ENCODE measurements at places on chromosomes 1 and 21.

GRCh38 chr1:87334351-87335174 lies 5.9 kb downstream of the LMO4 start:
- no peak for DNase-seq

GRCh38 chr1:31939484-31940329 lies 1.5 kb upstream of the PTP4A2 start:
- no peak for DNase-seq

GRCh38 chr1:246365708-246366107 lies 141.4 kb downstream of the SMYD3 start:
- DNase-seq = no peak

DNA sequence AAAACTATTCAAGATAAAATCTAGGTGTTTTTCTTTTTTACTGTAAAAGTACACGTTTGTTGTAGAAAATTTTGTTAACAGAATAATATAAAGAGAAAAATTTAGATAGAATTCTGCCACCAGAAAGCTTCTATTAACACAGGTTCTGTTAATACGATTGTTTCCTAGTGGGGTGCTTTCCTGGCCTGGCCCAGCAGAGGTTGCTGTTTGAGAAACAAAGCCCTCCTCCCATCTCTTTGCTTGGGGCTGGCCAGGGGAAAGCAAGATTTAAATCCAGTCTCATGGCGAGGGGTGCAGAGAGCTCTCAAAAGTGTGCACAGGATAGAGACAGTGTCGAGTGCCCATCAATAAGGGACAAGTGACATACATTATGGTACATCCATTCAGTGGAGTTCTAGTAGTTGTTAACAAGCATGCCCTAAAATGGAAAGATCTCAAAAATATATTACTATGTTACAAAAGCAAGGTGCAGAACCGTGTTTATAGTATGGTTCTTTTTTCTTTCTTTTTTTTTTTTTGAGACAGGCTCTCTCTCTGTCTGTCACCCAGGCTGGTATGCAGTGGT lies 14.6 kb upstream of the ACBD3 start:
- DNase-seq = no peak

DNA sequence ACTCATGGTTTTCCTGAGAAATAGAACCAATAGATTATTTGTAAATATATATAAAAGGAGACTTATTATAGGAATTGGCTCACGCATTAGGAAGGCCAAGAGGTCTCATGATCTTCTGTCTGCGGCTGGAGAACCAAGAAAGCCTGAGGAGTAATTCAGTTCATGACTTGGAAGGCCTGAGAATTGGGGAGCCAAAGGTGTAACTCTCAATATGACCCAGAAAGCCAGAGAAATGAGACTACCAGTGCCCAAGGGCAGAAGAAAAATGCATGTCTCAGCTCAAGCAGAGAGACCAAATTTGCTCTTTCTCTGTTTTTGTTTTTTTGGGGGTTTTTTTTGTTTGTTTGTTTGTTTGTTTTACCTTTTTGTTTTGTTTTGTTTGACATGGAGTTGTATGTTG lies 19.5 kb downstream of the SLAMF7 start:
- no peak for DNase-seq

DNA sequence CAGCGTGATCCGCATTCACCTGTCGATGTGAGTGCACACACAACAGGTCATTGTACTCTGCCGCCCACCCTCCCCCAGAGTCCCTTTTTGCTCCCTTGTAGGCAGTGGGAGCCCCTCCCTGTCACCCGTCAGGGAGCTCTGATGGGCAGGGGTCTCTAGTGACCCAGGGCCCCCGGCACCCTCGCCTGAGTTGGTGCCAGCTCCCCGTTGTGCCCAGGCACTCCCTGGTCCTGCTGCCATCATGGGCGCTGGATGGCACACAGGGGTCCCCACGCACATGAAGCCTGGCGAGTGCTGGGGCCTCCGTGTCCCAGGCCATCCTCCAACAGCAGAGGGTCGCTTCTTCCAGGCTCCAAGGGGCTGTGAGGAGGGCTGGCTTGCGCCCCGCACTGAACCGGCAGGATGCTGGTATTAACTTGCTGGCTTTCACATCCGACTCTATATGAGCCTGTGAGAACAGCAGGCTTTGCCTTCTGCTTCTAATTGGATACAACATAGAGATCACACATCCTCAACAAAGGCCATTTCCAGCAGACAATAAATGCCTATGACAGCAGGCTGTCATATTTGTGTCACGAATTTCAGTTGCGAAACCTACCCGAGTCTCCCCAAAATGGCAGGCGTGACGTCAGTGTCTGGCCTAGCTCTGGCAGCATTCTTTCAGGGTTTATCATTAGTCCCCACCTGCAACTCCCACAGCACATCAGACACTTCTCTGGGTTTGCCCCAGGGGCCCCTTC lies 35.4 kb downstream of the KIAA1614 start:
- DNase-seq = peak; percentile 17

DNA sequence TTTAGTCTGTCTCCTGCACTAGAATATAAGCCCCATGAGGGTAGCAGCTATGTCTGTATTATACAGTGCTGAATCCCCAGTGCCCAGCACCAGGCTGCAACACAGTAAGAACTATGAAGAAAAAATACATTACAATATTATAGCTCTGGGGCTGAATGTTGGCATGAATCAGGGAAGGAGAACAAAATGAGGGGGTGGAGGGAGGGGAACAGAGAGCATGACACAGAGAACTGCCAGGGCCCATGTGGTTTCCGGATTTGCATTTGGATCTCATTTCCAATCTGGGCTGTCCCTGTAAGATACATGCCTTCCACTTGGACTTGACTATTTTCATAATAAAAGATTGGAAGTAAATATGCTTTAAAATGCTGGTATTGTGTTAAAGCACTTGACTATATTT lies 35.8 kb downstream of the C1orf198 start:
- DNase-seq = peak; percentile 9

- no peak for DNase-seq
These were observed 19.0 kb downstream of the CYP4B1 start for GRCh38 chr1:46817814-46818213.

DNA sequence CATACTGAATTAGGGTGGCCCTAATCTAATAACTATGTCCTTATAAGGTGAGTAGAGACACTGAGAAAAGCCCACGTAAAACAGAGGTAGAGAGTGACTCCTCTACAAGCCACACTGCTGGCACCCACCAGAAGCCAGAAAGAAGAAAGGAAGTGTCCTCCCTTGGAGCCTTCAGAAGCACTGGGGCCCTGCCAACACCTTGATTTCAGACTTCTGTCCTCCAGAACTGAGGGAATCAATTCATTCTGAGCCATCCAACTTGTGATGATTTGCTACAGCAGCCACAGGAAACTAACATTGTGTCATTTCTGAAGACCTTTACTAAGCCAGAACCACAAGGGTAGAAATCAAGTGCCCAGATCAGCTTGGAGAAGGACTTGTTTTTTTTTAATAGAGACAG lies 15.0 kb downstream of the GNB1 start:
- no peak for DNase-seq

- DNase-seq = no peak
These were observed 267.7 kb downstream of the RYR2 start for GRCh38 chr1:237309595-237310118.

- DNase-seq = no peak
These were observed 1.2 kb upstream of the MR1 start for GRCh38 chr1:181032535-181032934.

DNA sequence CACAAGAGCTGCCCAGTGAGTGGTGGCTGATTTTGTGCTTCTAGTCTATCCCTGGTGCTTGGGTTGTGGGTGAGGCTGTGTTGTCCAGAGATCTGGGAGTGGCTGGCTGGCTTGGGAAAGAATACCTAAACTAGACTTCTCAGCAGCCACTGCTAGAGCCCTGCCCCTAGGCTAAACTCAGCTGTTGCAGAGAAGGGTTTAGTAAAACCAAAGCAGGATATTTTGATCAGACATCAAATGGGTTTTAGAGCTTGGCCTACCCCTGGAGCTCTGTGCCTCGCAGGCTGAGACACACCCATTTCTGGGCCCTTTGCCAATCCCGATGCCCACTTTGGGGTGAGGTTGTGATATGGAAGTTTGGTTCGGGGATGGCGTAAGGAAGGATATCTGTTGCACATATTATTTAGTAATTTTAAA lies 88.5 kb downstream of the UCK2 start:
- no peak for DNase-seq

- DNase-seq = no peak
These were observed 52.0 kb upstream of the ARHGEF16 start for GRCh38 chr1:3402258-3403010.

- peak; percentile 19 for DNase-seq
These were observed 95.1 kb upstream of the SOD1 start for GRCh38 chr21:31564439-31564838.

DNA sequence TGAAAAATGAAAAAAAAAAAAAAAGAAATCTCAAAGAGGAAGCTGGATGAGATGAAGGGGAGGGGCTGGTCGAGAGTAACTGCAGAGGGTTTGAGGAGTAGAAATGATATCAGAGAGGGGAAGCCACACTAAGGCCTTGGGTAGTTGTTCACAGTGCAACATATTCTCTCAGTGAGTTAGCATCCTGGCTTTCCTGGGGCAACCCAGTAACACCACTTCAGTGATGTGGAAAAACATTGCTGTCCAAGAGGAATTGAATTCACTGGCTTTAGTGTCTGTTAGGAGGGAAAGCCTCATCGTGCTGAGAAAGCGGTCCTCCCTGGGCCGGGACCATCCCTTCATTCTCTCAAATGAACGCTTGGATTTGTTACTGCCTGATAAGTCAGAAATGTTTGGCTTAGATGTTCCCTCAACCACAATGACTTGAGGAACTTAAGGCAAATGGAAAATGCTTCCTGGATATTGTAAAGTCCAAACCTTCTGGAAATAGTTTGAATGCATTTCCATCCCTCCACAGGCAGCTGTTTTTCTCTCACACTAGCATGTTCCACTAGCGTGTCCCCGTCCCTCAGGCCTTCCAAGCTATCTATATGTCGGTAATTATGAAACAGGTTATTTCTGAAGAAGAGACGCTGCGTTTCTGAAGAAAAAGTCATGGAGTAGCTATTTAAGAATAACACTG lies 12.2 kb downstream of the TGFB2 start:
- no peak for DNase-seq

- DNase-seq = no peak
These were observed 17.1 kb downstream of the ATP6V1G3 start for GRCh38 chr1:198523182-198523950.

DNA sequence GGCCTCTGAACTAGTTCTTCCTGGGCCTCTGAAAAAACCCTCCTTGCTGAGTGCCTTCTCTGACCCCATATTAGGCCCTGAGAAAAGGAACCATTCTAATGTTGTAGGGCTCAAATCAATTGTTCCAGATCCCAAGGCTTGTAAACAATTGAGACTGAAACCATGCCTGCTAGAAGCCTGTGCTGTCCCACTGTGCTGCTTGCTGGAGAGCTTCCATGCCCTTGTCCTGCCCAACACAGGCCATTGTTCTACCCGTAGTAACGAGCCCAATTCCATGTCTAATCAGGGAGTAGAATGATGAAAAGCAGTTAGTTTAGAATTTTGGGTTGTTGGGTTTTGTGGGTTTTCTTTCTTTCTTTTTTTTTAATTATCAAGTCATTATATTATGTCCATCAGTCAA lies 47.4 kb downstream of the ZNF281 start:
- DNase-seq = no peak

GRCh38 chr1:245418077-245418476 lies 263.3 kb downstream of the KIF26B start:
- DNase-seq = no peak

DNA sequence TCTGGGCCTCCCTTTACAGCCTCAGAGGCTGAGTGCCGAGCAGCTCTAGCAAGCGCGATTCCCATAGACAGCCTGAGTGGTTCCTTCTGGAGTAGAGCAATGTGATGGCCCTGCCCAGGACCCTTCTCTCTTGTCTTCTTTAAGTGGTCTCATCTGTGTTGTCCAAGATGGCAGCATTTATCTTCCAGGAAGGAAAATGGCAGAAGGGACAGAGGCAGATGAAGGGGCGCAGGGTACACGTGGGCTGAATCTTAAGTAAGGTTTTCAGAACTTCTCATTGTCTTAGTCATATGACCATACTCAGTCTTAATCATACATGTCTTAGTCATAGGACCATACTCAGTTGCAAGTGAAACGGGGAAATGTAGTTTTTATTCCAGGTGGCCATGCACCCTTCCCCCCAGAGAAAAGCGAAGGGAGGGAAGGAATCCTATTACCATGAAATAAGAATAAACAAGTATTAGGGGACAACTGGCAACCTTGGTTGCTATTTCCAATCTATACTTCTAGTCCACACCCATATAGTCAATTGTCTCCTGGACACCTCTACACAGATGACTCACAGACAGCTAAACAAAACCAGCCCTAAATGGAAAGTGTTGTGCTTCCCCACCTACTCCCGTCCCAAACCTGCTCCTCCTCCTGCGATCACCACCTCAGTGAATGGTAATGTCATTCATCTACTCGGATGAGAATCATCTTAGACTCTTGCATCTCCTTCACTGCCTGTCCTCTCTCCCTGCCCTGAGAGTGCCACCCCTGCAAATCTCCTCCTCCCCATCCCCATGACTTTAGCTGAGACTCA lies 13.3 kb downstream of the OVAAL start:
- DNase-seq = peak; percentile 85

DNA sequence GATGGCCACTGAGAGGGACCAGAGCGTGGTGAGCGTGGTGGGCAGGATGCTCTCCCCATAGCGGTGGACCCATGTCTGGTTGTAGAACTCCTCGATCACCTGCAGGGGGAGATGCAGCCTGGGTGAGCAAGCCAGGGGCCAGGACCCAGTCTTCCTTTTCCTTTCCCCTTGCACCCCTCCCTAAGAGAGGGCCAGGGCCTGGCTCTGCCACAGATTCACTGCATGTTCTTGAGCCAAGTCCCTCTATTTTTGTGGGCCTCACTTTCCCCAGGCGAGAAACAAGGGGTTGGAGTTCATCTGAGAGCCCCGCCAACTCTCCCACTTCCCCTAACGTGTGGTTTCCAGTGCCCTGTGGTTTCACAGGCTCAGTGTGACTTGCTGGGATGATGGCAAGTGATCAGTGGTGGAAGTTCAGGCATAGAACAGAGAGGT lies 27.5 kb downstream of the SLC2A1 start:
- peak; percentile 38 for DNase-seq

- no peak for DNase-seq
These were observed 399.3 kb downstream of the AJAP1 start for GRCh38 chr1:5053744-5054143.

- no peak for DNase-seq
These were observed 37.9 kb downstream of the WDR3 start for GRCh38 chr1:117967477-117967876.

- DNase-seq = no peak
These were observed 14.6 kb upstream of the C1orf159 start for GRCh38 chr1:1130206-1131120.

GRCh38 chr1:244435562-244436205 lies 16.0 kb downstream of the ADSS2 start:
- peak; percentile 48 for DNase-seq

- DNase-seq = peak; percentile 92
These were observed 2.9 kb upstream of the C1orf105 start for GRCh38 chr1:172417557-172417956.

Measured in foreskin keratinocyte (primary cell).